ENCODE measurements at places on chromosomes 16 and 17.

- no peak for DNase-seq
These were observed 13.0 kb upstream of the MC1R start for GRCh38 chr16:89905511-89906139.

GRCh38 chr16:3884398-3884797 is 3.9 kb upstream of the CREBBP start:
- DNase-seq = no peak

DNA sequence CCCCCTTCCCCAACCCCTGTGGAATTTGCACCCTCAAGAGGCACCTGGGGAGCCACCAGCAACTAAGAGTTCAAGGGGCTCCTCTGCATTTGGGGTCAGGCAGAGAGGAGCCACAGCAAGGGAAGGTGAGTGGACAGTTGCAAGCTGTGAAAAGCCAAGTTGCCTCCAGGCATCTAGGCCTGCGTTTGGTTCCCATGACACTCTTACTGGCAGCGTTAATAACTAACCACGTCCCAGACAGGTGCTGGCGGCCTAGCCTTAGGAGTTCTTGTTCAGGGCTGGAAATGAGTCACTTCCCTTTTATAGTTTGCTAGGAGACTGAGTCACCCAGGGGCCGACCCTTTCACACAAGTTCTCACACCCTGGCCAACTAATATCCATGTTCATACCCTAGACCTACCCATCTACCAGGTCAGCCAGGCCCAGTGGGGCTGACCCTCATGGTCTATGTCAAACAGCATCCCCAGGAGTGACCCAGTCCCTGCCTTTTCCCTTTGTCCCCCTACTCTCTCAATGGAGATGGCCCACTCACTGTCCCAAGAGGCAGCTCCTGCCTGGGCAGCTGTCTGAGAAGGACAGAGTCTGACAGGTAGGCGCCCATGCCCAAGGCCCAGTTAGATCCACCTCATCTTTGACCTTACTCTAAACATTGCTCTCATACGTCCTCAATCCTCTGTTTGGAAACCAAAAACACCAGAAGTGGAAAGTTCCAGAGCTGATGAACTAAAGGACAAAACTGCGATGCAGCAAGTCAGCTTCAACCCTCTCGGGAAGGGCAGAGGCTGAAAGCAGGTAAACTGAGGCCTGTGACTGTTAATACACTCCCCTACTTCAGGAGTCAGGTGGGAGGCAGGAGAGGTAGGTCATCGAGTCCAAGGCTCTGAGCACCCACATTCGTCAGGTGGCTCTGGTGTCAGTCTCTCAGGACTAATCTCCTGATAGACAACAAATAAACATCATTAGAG is 300.6 kb downstream of the SOX9 start:
- DNase-seq = peak; percentile 6

DNA sequence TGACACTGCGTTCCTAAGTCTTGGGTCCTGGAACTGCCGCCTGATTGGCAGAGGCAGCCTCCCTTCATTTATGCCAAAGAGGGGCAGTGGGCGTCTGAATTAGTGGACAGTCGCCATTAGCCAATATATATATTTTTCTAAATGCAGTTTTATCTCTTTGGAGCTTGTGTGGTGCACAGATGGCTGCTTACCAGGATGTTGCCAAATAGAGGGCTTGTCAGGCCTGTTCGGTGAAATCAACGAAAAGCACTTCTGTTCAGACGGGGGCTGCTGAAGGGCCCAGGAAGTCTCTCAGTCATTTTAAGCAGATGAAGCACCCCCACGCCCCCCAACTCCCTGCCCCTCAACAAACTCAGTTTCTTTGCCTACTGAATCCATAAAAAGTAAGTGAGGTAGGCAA is 66.0 kb downstream of the RAP1GAP2 start:
- DNase-seq = no peak

GRCh38 chr17:28756049-28756804 is 12.4 kb downstream of the TRAF4 start:
- no peak for DNase-seq

DNA sequence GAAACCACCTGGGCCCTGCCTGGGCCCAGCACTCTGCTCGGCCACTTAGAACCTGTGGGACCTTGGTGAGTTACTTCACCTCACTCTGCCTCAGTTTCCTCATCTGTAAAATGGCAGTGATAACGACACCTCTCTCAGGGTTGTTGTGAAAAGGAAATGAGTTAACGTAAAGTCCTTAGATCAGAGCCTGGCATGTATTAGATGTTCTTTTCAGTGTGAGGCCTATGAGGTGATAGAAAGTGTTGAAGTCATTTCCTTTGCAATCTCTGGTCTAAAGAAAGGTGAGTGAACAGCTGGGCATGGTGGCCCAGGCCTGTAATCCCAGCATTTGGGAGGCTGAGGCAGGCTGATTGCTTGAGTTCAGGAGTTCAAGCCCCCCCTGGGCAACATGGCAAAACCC is 51.7 kb upstream of the LGALS9 start:
- DNase-seq = no peak

DNA sequence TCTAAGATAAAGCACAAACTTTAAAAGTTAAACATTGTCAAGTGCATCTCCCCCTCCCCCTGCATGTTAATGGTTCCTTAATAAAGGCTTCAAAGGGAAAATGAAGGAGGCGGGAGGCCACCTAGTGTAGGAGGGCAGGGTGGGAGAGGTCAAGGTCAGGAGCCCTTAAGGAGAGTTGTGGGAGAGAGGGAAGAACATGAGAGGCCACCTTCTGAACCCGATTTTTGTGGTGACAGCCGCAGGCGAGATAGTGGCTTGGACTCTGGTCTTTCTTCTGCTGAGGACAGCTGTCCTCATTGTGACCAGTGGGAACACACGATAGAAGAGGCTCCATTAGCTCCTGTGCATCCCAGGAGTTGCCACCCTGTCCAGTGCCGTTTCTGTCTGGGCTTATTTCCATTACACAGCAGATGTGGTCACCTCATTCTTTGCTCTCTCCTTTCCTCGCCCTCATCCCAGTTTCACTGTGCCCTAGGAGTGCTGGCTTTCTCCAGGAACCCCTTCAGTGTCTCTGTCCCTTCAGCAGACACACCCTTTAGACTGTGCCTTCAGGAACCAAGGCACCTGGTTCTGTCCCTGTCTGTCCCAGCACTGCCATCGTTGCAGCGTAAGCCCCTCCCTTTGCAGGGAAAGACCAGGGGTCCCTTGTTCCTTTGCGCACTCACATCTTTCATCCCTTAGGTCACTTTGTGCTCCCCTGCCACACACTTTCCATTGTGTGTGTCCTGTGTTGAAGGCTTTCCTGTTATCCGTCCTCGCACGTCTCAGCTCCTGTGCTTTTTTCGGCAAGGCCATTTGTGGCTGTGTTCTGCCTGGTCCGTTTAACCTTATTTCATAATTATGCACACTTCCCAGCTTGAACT is 7.5 kb downstream of the SEC14L1 start:
- DNase-seq = no peak

DNA sequence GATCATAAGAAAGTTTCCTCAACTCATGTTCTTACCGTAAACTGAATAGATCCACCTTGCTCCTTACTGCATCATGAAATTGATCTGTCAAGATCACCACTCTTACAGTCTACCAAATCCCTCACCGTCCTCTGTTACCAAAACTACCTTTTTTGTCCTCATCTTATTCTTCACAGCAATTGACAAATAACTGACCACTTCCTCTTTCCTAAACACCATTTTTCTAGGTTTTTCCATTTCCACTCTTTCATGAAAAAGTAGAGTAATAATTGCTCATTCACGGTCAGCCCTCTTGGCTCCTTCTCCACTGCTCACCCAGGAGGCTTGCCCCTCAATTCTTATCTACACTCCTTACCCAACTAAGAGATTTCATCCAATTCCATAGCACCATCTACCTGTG is 44.9 kb downstream of the ABCA5 start:
- DNase-seq = no peak

- DNase-seq = no peak
These were observed 23.5 kb upstream of the NXPH3 start for GRCh38 chr17:49552070-49552751.

- DNase-seq = peak; percentile 57
These were observed 67.0 kb downstream of the TUBD1 start for GRCh38 chr17:59825533-59826322.

GRCh38 chr16:11547118-11547916 is 39.4 kb downstream of the LITAF start:
- no peak for DNase-seq

GRCh38 chr17:37650419-37651003 is 7.3 kb upstream of the DDX52 start:
- no peak for DNase-seq

DNA sequence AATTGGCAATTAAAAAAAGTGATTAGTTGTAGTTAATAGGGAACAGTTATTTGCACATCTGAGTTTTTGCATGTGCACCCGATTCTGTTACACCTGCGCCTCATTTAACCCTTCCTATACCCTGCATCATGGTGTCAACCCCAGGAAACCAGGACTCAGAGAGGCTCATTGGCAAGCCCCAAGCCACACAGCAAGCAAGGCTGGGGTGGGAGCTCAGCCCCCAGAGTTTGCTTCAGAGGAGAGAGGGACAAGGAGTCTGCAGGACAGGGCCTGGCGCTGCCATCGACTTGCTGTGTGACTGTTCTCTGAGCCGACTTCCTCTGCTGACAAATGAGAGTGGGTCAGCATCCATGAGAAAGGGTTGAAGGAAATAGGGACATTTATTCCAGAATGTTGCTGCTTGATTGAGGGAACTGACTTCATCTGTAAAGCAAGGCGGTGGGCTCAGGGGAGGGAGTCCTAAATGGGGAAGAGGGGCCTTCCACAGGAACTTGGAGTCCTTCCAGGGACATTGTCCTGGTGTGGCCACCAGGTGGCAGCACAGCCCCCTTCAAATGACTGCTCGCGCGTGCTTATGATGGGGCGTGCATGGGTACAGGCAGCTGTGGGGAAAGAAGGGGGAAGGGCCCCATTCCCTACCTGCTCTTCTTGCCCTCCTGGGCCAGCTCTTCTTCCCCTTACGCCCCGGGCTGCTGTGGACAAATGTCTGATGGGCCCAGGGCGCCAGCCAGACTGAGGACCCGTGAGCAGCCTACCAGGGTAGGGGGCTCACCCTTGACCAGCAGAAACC is 51.6 kb downstream of the NT5M start:
- DNase-seq = peak; percentile 76

- no peak for DNase-seq
These were observed 54.7 kb upstream of the CDH11 start for GRCh38 chr16:65176603-65177002.

DNA sequence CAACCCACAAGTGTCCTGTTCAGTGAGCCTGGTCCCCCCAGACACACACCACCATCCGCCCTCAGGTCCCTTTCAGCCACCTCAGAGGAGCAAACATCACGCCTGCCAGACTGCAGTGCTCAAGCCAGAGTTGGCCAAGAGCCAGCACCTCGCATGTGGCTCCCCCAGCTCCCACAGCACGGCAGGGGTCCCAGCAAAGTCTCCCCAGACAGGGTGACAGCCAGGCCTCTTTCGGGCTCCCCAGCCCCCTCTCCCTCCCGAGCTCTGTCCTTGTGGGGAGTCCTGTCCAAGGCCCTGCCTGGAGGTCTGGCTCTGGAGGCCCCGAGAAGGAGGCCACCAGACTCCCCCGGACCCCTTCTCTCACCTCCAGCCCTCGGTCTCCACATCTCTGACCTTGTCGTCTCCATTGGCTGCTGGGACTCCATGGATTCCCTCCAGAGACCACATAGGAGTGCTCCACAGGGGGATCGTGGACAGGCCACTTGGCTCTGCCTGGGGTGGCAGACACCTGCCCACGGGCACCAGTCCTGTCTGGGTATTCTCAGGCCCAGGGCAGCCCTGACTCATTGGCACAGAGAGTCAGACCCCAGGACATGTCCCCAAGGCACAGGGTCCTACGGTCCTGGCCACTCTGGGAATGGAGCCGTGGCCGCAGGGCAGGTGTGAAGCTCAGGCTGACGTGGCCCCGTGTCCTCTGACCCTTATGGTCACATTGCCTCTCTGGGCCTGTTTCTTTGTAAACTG is 1.8 kb upstream of the MYADML2 start:
- DNase-seq = no peak

DNA sequence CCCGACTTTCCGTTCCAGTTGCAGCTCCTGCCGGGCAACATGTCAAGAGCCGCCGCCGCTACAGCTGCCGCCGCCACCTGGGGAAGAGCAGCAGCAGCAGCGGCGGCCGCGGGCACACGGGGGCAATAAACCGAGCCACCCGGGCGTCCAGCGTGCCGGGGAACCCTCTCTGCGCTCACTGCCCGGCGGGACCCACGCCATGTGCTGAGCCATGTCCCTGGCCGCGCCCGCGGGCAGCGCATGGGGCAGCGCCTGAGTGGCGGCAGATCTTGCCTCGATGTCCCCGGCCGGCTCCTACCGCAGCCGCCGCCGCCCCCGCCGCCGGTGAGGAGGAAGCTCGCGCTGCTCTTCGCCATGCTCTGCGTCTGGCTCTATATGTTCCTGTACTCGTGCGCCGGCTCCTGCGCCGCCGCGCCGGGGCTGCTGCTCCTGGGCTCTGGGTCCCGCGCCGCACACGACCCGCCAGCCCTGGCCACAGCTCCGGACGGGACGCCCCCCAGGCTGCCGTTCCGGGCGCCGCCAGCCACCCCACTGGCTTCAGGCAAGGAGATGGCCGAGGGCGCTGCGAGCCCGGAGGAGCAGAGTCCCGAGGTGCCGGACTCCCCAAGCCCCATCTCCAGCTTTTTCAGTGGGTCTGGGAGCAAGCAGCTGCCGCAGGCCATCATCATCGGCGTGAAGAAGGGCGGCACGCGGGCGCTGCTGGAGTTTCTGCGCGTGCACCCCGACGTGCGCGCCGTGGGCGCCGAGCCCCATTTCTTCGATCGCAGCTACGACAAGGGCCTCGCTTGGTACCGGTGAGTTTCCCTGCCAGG is 604 bp downstream of the HS3ST3B1 start:
- DNase-seq = peak; percentile 50

GRCh38 chr17:28925912-28926365 is 23.1 kb upstream of the DHRS13 start:
- DNase-seq = peak; percentile 50

GRCh38 chr17:45584092-45585036 is 93.8 kb upstream of the PLEKHM1 start:
- peak; percentile 67 for DNase-seq

DNA sequence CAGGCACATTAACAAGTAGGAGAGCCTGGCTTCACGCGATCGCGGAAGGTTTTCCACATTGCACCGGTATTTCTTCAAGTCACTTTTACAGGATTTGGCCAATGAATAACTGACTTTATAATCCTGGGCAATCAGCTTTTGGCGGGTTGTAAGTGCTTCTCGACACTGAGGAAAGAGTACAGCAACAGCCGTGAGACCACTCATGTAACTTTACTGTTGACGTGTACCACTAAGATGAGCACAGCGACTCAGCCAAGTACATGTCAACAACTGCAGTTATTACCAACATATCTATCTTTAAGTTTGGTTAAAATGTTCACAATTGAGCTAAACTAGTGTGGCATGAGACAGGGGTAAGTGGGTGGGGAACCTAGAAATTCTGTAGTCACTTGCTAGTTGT is 71.7 kb upstream of the CLEC18B start:
- no peak for DNase-seq

DNA sequence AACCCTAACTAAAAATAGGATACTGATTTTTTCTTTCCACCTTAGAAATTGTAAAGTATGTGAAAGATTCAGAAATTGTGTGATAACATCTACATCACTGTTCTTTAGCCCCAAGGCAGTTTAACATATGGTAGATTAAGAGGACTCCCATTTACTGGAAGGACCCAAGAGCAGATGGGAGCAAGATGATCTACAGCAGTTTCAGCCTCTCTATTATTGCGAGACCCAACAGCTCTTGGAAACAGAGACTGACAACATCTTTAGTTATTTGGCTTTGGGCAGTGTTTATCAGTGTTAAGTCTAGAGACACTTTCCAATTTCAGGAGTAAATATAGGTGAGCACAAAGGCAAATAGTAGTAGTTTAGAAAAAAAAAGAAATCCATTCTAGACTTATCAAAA is 124.9 kb upstream of the CORO6 start:
- DNase-seq = no peak

- no peak for DNase-seq
These were observed 16.2 kb downstream of the CHP2 start for GRCh38 chr16:23771027-23771426.

All from activated CD4-positive, alpha-beta T cell treated with anti-CD3 and anti-CD28 coated beads for 4 hours (primary cell).